Left renal cortex interstitium (tissue), 4 donors: ENCODE measurements at places on chromosomes 1 and 21.

GRCh38 chr1:232213928-232214327, 416.0 kb downstream of the SIPA1L2 start:
- no peak for DNase-seq

GRCh38 chr21:46002841-46003574, 21.4 kb downstream of the COL6A1 start:
- DNase-seq = no peak

DNA sequence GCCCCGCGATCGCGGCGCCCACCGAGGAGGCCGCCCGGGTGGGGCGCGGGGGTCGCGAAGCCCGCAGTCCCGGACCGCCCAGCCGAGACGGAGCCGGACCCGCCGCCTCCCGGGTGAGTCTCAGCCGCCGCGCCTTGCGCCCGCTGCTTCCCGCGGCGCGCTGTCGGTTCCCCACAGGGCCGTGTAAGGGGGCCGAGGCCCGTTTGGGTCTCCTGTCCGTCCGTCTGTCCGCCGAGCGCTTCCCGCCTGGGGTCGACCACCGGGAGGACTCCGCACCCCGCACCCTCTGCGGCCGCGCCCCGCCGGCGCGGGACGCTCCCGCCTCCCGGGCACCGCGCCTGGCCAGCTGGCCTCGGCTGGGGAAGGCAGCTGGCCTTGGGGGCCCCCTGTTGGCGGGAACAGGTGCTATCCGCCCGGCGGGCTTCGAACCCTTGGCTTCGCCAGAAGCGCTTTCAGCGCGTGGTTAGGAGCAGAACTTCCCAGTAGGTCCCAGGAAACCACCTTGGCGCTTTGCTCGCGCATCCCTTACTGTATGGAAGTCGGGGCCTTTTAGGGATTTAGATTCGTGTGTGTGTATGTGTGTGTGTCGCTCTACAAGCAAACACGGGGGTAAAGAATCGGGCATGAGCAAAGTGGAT, 414 bp downstream of the TMEM51 start:
- peak; percentile 51 for DNase-seq

GRCh38 chr1:109751531-109752260, 10.9 kb upstream of the GSTM3 start:
- DNase-seq = no peak

DNA sequence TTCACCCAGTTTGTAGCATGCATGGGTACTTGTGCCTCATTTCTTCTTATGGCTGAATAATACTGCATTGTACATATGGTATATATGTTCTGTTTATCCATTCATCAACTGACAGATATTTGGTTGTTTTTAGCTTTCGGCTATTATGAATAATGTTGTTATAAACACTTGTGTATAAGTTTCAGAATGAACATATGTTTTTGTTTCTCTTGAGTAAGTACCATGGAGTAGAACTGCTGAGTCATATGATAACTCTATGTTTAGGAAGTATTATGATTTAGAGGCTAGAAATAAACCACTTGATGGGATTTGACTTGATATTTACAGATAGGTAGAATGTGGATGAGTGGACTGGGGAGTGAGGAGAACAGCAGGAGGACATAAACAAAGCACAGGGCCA, 48.6 kb downstream of the WNT2B start:
- DNase-seq = no peak

GRCh38 chr1:42784946-42785693, at the start of gene TMEM269:
TMEM269 (plus strand) TSS chr1:42784991; CDS start chr1:42789894, 4,903 bp downstream.
- DNase-seq = no peak

- no peak for DNase-seq
Measured at GRCh38 chr1:1997576-1997975, 6.0 kb downstream of the CFAP74 start.

DNA sequence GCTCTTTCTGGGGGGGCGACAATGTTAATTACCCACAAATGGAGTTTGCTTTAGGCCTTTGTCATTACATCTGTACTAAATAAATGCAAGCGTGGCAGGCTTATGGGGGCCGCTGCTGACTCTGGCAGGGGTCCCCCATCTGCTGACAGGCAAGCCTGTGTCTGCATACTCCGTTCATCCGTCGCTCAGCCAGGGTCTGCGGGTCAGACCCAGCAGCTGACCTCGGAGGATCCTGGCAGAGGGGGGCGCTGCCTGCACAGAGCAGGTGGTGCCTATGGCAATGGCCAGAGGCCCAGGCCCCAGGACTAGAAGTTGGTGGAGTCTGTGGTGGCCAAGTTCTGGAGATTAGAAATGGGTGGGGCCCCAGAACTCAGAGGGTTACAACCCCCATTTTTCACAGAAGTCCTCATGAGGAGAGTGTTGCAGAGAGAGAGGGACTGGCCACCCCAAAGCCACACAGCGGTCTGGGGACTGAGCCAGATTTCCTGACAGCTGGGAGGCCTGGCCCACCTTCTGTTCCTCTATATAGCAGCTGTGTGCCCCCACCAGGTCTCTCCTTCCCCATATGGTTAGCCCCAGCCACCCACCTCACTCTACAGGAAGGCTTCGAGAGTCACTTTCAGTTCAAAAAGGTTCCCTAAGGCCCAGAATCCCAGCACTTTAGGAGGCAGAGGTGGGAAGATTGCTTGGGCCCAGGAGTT, 31.0 kb downstream of the TTC39A start:
- no peak for DNase-seq

- no peak for DNase-seq
Measured at GRCh38 chr1:43270421-43271095, 775 bp downstream of the TMEM125 start.

DNA sequence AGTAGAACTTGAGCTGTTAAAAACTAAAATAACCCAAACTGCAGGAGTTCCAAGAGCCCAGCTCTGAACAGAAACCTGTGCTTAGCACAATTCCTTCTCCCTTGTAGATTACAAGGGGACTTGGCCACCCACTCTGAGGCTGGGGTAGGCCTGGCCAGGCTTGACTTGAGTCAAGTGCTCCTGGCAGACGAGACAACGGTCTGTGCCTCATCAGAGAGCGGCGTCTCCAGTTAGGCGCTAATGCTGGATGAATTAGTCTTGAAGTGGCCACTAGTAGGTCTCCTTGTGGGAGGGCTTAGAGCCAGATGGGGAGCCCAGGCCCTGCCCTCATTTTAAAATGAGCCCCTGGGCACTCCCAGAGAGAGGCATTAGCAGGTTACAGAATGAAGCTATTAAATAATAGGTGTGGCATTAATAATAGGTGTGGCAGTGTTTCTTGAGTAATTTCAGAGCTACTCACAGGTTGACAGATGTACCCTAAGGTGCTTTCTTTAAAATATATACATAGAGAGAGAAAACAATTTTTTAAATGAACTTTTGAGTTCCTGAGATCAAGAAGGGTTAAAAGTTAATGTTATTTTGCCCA, 1.1 kb downstream of the EEIG2 start:
- no peak for DNase-seq

DNA sequence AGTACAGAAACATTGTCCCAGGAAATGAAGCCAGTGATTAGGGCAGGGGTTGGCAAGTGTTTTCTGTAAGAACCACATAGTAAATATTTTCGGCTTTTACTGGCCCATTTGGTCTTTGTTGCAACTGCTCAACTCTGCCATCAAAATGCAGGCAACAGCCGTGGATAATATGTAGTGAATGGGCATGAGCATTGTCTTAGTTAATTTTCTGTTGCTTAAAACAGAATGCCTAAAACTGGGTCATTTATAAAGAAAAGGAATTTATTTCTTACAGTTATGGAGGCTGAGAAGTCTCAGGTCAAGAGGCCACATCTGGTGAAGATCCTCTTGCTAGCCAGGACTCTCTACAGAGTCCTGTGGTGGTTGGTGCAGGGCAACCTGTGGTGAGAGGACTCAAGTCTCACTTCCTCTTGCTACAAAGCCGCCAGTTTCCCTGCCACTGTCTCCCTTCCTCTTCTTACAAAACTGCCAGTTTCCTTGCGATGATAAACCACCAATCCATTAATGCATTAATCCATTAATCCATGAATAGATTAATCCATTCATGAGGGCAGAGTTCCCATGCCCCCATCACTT, 166.4 kb downstream of the PSMG1 start:
- no peak for DNase-seq

- no peak for DNase-seq
Measured at GRCh38 chr1:66489972-66490601, 43.9 kb upstream of the SGIP1 start.

- no peak for DNase-seq
Measured at GRCh38 chr1:206633708-206634121, 1.6 kb upstream of the DYRK3 start.

GRCh38 chr1:58881471-58881994, 97.7 kb upstream of the JUN start:
- DNase-seq = no peak

DNA sequence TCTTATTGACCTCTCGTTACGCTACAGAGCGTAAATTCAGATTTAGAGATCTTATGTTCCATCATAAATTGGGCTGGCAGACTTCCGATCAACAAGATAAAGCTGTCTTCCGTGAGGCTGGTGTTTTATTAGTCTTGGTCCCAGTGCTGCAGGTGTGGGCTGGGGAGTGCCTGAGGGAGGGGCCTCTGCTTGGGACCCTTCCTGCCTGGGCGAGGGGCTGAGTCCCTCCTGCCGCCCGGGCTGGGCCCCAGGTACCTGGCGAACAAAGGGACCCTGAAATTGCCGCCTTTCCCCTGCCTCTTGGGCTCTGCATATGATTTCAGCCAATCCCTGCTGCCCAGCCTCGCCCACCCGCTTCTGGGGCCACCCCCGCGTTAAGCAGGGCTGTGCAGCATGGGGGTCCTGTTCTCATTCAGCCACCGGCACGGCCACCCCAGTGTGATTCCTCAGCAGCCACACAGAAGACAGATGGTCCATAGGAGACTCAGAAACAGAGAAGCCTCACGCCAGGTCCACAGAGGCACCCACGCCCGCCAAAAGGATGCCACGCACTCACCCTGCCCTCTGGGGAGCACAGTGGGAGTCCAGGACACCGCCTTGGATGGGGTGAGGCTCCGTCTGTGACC, 6.1 kb upstream of the SAMD11 start:
- DNase-seq = no peak

DNA sequence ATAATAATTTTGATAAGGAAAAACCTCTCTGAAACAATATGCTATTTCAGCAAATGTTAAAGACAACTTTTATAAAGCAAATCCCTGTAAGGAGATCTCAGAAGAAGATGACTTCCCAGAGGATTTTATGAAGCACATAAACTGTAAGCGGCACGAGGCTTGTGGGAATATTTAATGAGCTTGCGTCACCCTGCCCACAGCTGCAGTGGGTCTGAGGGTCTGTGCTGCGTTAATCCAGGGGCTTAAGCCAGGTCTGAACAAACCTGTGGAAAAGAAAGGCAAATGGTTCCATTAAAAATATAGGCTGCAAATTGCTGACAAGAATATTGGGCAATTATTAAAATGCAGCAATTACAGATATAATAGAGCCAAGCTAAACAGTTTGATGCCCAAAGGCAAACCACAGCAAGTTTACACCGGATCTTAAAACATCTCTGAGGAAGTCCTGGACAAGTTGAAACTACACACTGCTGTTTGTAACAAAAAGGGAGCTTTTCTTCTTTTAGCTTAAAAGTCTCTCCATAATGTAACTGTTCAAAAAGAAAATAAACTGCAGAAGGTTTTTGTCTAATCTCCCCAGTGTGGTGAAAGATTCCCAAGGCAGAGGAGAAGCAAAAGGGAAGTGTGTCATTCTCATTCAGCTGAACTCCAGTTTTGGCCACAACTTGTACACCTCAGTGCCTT, 21.8 kb downstream of the TGFBR3 start:
- no peak for DNase-seq

- no peak for DNase-seq
Measured at GRCh38 chr1:84171481-84171880, 27.4 kb downstream of the PRKACB start.

DNA sequence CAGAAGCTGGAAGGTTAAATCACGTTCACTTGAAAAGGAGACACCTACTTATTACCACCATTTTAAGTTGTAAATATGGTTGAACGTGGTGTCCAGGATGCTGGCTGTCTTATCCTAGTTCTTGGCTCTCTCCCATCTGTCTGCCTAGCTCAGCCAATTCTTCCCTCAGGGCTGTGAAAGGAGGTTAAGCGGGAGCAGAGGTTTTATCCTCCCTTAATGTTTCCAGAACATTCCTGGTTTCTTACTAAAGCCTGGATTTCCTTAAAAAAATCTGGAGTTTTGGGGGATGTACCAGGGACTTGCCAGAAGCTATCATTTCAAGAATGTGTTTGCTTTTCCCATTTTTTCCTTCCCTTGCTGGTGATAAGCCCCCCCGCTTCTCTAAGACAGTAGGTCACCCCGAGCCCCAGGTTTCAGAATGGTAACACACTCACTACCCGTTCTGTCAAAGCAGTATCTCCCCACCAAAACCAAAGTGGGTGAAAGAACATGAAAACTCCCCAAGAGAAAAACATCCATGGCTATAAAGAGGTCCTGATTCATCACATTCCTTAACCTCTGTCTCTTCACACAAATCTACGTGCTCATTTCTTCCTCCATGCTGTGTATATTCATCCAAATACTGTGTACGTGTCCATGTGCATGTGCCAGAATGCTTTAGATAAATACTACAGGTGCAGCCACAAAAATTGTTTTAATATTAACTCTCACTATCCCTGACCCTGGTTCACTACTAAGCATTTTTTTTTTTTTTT, 114.7 kb downstream of the MAP3K21 start:
- DNase-seq = no peak

DNA sequence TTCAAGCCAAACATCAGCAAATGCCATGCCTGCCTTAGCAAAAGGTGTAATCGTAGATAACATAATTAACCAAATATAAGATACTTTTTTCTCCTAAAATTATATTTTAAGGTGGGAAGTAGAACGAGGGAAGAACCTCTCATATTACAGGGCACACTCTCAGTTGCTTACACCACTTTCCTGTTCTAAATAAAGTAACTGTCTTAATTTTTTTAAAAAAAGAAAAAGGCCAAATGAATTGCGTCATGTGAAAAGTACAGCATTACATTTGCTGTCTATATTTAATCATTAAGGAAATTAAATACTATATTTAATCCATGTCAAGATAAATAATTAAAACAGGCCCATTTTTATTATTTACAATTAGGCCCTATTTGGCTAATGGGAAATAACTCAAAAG, 23.7 kb downstream of the JAK1 start:
- no peak for DNase-seq

- DNase-seq = no peak
Measured at GRCh38 chr1:204466416-204467405, 27.9 kb downstream of the PIK3C2B start.

- no peak for DNase-seq
Measured at GRCh38 chr1:46134660-46135331, 2.4 kb upstream of the PIK3R3 start.

GRCh38 chr1:8402109-8402710, 84.3 kb downstream of the SLC45A1 start:
- no peak for DNase-seq
